ENCODE measurements at places on chromosomes 7 and 10.

DNA sequence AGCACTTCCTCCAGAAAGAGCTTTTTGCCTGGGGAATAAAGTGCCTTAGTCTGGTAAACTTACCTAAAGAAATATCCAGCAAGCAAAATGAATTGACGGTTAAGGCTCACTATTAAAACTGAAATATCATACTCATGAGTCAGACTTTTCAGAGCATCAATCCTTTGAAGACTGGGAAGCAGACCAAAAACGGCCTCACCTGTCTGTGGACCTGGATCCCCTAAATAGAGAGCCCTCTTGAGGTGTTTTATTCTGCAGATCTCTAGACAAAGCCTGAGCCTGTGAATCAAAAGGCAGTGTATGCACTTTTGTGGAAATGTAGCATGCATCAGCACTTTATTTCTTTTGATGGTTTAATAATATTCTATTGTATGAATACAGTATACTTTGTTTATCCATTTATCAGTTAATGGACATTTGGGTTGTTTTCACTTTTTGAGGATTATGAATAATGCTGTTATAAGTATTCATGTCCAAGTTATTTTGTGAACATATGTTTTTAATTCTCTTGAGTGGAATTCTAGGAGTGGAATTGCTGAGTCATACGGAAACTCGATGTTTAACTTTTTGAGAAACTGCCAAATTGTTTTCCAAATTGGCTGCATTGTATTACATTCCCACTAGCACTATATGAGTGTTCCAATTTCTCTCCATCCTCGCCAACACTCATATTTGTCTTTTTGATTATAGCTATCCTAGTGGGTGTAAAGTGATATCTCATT lies 449.0 kb upstream of the IGFBP3 start:
- no peak for DNase-seq

DNA sequence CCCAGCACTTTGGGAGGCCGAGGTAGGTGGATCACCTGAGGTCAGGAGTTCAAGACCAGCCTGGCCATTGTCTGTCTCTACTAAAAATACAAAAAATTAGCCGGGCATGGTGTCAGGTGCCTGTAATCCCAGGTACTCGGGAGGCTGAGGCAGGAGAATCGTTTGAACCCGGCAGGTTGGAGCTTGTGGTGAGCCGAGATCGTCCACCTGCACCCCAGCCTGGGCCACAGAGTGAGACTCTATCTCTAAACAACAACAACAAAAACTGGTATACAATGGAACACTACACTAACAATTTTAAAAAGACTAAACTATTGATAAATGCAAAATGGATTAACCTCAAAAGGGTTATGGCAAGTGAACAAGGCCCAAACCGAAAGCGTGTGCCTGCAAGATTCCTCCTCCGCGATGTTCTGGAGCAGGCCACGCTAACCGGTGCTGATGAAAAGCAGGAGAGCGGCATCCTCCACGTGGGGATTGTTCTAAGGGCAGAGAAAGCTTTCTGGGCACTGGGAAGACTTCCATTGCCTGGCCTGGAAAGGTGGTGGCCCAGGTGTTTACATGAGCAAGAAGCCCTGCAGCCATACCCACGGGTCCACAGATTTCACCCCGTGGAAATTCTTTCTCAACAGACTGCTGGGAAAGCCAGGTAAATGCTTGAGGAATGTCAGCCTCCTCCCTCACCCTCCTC lies 53.8 kb downstream of the PDGFA start:
- DNase-seq = no peak

DNA sequence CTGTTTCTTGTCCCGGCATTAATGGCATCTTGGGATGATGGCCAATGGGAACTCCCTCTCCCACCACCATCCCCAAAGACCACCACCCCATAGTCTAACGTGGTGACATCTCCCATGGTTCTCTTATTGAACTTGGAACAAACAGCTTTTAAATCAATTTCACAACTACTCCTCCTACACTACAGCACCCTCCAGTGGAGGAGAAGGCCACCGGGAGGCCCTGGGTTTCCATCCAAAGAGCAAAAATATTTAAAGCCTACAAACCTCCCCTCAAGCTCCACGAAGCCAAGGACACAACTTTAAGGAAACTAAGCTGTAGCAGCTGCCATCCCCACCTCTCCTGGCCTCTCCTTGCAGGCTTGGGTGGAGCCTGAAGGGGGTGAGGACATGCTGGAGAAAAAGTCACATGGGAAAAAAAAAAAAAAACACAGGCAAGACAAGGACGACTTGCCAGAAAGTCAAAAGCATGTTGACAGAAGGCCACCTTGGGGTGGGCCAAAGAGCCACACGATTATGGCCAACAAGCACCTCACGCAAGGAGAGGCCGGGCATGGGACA lies 94.0 kb upstream of the LANCL2 start:
- no peak for DNase-seq

DNA sequence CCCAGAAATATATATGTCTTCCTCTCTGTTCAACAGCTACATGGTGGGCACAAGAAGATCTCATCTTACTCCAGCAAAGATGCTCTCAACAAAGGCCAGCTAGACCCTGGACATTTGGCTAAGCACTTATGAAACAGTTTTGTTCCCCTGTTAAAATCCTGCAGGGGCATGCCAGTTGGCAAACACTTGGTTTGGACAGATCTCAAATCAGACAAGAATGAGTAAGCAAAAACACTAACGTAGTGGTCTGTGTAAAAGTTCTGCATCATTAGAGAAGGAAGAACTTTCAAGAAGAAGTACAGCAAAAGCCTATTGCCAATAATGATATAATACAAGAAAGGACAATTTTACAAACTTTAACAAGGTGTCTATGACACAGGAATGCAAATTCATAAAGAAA lies 125.6 kb downstream of the CALN1 start:
- no peak for DNase-seq

- no peak for DNase-seq
Measured at GRCh38 chr10:97825020-97825760, 24.5 kb upstream of the GOLGA7B start.

DNA sequence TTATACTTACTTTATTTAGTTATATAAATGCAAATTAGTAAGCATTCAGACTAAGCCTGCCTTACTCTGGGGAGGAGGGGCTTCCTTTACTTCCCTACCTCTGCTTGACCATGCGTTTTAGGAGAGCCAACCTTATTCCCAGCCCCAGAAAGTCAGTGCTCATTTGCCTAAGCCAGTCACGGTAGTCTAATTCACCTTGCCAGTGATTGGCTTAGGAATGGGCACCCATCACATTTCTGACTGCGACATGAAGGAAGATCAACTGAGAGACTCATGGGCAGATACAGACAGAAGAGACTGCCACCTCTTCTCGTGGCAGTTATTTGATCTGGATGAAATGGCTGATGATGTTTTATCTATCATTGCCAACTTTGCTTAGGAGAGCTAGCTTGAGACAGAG lies 29.5 kb downstream of the RPA3 start:
- DNase-seq = no peak

DNA sequence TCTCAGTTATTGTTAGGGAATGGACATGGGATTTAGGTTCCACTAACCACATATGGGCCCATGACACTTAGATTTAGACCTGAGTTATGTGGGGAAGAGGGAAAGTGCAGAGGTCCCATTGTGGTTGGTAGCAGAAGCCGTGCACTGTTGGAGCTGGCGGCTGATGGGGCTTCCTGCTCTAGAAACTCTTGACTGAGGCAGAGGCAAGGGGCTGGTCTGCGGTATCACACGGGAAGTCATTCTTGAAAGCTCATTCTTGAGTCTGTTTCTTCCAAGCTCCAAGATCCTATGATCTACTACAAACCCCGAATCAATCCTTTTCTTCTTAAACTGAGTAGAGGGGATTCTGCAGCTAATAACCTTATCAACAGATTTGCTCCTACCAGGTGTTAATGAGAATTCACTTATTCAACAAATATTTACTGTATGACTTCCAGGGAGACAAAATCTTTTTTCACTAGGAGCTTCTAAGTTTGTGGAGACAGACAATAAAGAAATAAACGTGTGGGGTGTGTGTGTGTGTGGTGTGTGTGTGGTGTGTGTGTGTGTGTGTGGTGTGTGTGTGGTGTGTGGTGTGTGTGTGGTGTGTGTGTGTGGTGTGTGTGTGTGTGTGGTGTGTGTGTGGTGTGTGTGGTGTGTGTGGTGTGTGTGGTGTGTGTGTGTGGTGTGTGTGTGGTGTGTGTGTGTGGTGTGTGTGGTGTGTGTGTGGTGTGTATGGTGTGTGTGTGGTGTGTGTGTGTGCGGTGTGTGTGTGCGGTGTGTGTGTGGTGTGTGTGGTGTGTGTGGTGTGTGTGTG lies 57.1 kb downstream of the AOC1 start:
- DNase-seq = no peak

GRCh38 chr10:15795036-15795792 lies 65.1 kb downstream of the MINDY3 start:
- DNase-seq = no peak

- no peak for DNase-seq
Measured at GRCh38 chr7:77426052-77426404, 9.9 kb upstream of the GSAP start.

- DNase-seq = no peak
Measured at GRCh38 chr7:19971956-19972355, 198.5 kb upstream of the TMEM196 start.

GRCh38 chr10:33237736-33238624 lies 96.5 kb downstream of the NRP1 start:
- no peak for DNase-seq

DNA sequence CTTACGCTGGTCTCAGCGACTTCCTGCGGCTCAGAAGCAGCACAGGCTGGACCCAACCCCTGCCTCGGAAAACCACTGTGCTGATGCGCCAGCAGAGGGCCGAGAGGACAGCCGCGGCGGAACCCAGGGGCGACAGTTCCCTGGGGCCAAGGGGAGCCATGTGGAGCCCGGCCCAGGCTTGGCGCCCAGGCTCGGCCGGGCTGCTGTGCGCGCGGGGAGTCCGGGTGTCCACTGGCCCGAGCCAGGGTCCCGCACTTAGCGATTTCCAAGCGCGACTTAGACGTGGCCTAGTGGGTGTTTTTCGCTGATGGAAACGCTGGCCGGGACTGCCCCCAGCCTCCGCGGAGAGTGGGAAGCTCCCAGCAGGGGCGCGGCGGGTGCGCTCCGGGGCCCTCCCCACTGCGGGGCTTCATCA lies 18.6 kb upstream of the ZNF32 start:
- DNase-seq = no peak

GRCh38 chr10:14010769-14011574 lies 319.8 kb downstream of the FRMD4A start:
- no peak for DNase-seq

- DNase-seq = no peak
Measured at GRCh38 chr7:154753226-154753625, 249.7 kb downstream of the PAXIP1 start.

DNA sequence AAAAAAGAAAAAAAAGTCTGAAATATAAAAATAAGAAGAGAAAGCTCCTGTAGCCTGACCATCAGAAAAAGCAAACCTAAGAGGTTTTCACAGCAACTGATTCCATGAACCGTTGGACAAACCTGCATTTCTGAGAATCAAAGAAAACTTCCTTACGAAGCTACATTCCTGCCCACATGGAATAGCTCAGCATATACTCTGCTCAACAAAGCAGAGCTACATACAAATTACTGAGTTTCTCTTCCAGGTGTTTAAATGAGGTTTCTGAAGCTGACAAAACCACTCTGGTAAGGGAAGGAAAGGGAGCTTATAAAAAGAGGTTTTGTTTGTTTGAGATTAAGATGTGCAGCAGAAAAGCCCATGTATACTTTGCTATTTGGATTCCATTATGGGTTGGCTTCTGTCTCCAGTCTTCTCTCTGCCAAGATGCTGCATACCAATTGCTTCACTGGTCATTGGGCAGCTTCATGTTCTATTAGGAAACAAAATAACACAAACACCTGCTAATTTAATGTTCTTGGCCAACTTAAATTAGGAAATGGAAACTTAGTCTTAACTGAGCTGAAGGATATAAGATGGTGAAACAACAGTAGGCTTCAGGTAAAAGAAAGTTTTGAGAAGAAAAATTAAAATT lies 314.1 kb downstream of the LRRTM3 start:
- DNase-seq = no peak

DNA sequence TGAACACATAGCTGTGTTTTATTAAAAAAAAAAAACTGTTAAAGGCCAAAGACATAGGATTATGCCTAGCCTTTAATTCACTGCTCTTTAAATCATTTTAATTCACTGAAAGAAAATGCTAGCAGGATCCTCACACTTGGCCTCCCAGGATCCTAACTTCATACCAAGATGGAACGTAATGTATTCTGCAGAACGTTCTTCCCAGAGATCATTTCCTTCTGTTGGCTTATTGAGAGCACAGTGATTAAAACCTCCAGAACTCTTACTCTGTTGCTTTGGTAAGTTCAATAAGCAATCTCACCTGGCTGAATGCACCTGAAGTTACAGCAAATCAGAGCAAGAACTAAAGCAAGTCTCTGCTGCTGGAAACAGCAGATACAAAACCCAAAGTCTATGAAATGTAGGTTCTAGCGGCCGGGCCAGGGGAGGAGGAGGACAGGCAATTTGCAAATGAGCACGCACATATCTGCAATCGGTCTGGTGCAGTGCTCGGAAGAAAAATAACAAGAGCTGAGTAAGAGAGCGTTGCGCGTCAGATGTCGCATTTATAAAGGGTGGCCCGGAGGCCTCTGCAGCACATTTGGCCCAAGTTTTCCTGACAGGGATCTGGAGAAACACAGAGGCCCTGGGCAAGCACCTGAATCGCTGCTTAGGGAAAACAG lies 193.9 kb downstream of the FAM107B start:
- no peak for DNase-seq

GRCh38 chr7:93938293-93938692 lies 16.8 kb downstream of the GNG11 start:
- no peak for DNase-seq

- no peak for DNase-seq
Measured at GRCh38 chr7:130723784-130724183, 10.2 kb downstream of the KLF14 start.

DNA sequence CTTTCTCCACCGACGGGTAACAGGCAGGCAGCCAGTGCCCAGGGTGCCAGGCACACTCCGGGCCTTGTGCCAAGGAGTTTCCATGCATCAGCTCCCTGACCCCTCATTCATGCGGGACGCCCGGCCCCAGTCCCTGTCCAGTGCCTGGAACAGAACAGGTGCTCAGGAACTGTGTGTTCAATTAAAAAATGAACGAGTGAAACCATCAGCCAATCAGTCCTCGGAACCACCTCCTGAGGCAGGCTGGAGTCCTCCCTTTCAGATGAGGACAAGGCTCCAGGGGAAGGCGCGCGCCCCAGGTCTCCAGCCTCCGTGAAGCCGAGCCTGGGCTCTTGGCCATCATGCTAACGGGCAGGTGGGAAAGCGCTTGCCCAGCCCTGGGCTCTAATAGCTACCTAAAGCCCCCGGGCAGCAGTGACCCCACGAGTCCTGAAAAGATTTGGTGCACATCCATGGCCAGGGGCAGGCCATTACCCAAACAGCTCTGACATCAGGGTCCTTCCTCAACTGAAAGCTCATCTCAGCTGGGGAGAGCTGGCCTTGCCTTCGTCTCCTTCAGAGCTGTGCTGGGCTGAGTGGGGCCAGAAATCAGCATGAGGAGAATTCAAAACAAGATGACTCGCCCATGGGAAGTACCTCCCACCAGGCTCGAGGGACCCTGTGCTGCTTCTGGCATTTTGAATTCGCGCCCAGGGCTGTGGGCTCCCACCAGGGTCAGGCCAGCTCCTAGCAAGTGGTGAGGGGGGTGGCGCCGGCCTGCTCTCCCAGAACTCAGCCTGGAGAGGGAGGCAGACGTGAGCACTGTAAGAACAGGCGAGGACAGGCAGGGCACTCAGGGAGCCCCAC lies 200.5 kb downstream of the MAD1L1 start:
- DNase-seq = no peak

GRCh38 chr10:11235771-11236170 lies 218.1 kb downstream of the CELF2 start:
- no peak for DNase-seq

GRCh38 chr7:84912993-84913635 lies 273.7 kb downstream of the SEMA3D start:
- no peak for DNase-seq
